Esophagus squamous epithelium (tissue), 5 donors: ENCODE measurements at places on chromosomes 2 and 18. TPM values are rescaled to one million over a fixed set of nuclear protein-coding genes. Genes with fewer than 3 reads are reported as not detected.
A peak's percentile ranks its signal among the peaks of the same experiment; 100 is the strongest.

DNA sequence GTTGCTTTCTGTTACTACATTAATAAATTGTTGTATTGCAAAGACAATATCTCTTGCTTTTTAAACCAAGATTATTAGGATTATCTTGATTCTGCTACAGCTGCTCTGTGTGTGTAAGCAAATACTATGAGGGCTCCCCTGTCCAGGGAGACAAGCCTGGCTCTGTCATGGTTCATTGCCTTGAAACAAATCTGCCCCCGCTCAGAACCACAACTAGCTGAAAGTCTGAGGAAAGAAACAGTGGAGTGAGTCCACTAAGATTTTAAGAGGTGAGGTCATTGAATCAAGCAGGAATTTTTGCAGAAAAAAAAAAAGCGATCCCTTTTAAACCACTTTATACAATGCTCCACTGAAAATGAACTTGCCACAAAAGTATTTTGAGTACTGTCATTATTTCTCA, 30.8 kb upstream of the LRRTM4 start:
- DNase-seq, result no peak

DNA sequence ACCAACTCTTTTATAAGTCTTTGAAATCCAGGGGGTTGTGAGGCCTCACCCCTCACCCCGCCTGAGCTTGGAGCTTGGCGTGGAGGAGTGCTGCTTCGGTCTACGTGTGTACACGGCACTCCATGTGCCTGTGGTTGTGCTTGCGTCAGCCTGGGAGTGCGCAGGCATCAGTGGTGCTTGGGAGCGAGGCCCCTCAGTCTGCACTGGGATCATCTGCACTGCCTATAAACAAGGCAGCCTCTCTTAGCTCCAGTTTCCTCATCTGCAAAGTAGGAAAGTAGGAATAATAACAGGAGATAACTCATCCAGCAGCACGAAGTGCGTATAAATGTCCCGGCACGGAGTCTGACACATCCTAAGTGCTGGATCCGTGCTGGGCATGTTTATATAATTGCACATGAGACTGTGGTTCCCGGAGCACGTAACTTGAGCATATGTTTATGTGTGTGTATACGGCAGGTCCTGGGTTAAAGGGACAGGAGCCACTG, 1.2 kb downstream of the GYPC start:
- no peak for DNase-seq

- DNase-seq, result no peak
Observed at GRCh38 chr2:222424276-222424728, at the start of gene SGPP2. SGPP2 (plus strand) TSS chr2:222424543; CDS start chr2:222424603, 60 bp downstream.

DNA sequence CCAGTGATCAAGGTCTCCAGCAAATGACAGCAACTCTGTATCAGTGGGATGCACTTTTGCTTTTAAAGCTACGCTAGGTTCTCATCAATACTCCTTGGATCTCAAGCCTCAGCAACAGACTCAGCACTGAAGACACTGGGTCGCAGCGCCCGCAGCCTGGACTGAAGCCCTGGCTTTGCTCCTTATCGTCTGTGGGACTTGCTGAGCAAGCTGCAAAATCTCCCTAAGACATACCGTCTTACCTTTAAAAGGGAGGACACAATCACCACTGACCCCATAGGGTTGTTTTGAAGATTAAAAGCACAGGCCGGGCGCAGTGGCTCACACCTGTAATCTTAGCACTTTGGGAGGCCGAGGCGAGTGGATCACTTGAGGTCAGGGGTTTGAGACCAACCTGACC, 8.1 kb downstream of the CYB5A start:
- no peak for DNase-seq

DNA sequence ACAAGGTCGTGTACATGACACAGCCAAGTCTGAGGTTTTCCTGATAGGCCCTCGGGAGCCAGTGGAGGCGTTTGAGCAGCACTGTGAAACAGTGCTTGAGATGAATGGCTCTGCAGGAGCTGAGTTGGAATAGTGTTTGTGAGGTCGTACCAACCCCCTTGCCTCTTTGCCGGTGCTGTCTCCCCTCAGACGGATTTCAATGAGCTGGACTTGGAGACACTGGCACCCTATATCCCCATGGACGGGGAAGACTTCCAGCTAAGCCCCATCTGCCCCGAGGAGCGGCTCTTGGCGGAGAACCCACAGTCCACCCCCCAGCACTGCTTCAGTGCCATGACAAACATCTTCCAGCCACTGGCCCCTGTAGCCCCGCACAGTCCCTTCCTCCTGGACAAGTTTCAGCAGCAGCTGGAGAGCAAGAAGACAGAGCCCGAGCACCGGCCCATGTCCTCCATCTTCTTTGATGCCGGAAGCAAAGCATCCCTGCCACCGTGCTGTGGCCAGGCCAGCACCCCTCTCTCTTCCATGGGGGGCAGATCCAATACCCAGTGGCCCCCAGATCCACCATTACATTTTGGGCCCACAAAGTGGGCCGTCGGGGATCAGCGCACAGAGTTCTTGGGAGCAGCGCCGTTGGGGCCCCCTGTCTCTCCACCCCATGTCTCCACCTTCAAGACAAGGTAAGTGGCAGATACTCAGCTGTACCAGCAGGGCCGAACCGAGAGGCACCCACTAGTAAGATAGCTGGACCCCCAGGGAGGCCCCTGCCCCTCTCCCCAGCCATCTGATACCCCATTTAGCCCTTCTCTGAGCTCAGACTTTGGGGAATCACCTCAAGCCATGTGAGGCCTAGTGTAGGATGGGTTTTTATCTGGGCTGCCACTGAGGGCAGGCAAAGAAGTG, 83.1 kb downstream of the EPAS1 start:
- DNase-seq, result no peak

DNA sequence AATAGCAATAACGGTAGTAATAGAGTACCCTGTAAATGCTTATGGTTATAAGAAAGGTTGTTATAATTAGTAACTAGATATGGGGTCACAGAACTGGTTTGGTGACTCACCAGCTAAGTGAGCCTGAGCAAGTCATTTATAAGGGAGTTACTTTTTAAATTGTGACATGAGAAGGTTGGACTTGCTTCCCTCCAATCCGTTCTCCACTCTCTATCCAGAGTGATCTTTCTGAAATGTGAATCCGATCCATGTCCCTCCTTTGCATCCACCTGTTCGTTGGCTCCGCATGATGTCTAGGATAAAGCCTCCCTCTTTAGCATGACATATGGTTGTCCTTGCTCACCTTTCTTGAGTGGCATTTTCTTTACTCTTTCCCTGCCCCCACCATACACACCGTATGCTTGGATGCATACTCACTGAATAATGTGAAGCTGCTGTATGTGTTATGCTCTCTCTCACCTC, 83.1 kb downstream of the CDC42EP3 start:
- no peak for DNase-seq

DNA sequence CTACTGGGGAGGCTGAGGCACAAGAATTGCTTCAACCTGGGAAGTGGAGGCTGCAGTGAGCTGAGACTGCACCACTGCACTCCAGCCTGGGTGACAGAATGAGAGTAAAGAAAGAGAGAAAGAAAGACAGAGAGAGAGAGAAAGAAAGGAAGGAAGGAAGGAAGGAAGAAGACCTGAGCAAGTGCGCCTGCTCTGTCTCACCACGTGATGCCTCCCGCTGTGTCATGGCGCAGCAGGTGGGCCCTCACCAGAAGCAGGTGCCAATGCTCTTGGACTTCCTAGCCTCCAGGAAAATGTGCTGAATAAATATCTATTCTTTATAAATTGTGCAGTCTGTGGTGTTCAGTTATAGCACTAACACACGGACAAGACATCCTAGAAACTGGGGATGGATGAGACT, 270.0 kb downstream of the CYP26B1 start:
- DNase-seq, result no peak

DNA sequence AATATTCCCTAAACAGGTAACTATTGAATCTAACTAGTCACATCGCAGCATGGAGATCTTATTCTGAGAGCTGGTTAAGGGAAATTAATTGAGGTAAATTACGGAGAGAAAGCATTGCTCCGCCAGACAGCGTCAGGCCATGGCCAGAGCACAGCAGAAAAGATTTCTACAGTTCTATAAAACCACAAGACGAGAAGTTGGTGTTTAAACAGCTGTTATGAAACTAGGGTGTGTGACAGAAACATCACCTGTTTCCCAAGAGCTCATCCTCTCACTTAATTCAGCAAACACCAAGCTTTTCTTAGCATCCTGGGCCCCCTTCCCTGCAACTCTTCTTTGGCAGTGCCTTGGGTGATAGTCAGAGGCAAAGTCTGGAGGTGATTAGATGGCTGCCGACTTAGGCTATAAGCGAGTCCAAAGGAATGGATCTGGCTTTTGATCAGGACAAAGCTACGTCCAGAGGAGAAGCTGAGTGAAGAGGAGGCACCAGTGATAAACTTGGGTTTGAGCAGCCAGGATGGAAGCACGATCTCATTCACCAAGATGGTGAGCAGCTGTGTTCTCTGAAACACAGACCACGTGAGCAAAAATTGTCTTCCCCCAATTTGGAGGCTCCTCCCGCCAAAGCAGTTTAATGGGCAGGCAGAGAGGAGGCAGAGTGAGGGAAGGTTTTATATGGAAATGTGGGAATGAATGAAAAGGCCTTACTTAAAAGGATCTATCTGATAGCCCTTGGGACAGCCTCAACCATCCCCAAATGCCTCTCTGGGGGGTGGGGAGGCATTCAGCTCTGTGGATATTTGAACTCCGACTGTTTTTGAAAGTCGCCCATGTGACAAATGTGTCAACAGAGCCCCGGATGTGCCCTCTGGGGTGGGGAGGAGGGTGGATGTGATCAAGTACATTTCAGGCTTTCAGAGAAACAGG, 57.8 kb downstream of the PKDCC start:
- peak; percentile 20 for DNase-seq

GRCh38 chr2:143217512-143218115, 88.4 kb downstream of the ARHGAP15 start:
- no peak for DNase-seq

DNA sequence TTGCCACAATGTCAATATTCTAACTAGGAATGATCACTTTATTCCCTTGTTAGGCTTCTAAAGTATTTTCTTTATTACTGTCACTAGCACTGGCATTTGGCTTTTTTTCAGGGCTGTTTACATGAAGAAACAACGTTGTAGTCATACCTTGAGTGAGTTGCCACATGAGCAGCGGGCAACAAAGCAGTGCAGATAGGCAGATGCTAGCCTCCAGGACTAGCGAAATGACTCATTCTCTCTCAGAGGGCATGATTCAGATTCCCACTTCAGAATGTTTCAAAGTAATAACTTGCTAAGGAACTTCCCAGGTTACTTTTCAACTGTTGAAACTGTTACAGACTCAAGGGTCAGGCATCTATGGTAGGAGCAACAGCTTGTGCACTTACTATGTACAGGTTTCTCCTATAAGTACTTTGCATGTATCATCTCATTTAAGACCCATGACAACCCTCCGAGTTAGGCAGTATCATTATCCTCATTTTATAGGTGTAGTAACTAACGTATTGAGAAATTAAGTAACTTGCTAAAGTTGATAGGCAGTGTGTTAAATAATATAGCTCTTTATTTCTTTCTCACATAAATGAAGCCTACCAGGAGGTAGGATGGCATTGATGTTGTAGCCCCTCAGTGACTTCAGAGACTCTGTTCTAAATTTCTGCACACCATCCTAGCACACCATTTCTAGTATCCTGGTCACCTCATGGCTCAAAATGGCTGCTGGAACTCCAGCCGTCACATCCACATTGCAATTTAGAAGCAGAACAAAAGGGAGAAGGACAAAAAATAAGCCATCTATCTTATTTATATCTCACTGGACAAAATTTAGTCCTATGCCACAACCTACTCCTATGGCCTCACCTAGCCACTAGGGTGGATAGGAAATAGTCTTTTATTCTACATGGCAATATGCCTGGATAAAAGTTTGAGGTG, 83.3 kb downstream of the ICOS start:
- no peak for DNase-seq

DNA sequence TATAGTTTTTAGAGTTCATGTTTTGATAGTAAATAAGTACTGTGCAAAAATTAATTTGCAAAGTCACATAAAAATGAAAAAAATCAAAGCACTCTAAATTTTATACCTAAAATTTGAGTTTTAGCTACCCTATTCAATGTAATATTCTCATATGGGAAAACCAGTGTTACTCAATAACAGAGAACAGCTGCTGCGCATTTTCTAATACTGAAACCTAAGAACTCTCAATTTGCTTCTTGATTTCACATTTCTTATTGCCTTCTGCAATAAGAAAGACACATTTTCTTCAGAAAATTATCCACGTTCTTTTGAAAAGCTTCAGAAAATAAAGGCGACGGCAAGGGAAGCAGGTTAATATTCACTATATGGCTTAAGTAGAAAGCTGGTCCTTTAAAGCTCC, 199.1 kb upstream of the CCDC150 start:
- no peak for DNase-seq

DNA sequence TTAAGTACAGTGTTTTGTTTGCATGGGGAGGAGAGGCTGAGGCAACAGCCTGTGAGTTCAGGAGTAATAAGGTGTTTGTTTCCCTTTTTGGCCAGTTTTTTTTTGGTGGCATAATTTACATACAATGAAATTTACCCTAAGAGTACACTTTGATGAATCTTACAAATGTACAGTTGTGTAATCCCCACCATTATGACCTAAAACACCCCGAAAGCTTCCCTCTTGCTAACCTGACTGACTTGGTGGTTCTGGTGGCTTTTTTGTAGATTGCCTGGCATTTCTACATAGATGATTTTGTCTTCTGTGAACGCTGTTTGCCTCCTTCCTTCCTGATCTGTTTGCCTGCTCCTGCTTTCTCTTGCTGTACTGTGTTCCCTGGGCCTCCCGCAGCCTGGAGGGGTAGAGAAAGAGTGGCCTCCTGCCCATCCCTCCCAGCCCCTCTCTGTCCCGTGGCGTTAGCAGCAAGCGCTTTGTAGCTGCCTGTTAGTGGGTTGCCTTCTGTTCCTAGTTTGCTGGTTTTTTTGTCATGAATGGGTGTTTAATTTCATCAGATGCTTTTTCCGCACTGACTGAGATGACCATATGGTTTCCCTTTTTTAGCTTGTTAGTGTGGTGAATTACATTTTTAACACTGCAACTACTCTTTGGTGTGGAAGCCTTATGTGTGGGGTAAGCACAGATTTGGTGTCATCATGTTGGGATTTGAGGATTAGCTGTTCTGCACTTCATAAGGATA, 32.1 kb downstream of the ASAP2 start:
- DNase-seq, result no peak

- DNase-seq, result no peak
Observed at GRCh38 chr2:54599326-54599710, 124.1 kb upstream of the EML6 start.

DNA sequence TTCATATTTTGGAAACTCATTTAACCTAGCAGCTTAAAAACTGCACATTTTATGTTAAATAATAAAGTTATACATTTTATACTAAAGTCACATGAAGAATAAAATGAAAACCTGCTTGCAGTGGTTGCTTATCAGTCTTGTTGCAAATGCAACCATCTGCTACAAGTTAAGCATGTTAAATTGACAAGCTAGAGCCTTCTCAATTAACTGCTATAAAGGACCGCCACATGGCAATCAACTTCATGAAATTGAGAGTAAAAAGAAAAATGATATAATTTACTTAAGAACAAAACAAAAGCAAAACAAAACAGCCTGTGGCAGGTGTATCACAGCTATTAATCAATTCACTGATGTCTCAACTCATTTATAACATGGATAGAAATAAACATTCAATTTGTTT, 78.7 kb downstream of the RTTN start:
- no peak for DNase-seq

- no peak for DNase-seq
Observed at GRCh38 chr18:74116633-74117554, 30.7 kb downstream of the FBXO15 start.

Gene STPG4
- total RNA-seq, result not detected

Gene ABCG8
- total RNA-seq, result not detected

Gene FBXO48
- 0.95 TPM for total RNA-seq

Gene MAPK4
- total RNA-seq, result 3.1 TPM

Gene RNF152
- 23.1 TPM for total RNA-seq

Gene NMUR1
- total RNA-seq, result not detected

Gene SCTR
- not detected for total RNA-seq

Gene CRYGC
- not detected for total RNA-seq

Gene IER3IP1
- 8.3 TPM for total RNA-seq

Gene SLC11A1
- 10.6 TPM for total RNA-seq
